Large intestine (tissue), 12 donors: ENCODE measurements at places on chromosomes 4 and X.

DNA sequence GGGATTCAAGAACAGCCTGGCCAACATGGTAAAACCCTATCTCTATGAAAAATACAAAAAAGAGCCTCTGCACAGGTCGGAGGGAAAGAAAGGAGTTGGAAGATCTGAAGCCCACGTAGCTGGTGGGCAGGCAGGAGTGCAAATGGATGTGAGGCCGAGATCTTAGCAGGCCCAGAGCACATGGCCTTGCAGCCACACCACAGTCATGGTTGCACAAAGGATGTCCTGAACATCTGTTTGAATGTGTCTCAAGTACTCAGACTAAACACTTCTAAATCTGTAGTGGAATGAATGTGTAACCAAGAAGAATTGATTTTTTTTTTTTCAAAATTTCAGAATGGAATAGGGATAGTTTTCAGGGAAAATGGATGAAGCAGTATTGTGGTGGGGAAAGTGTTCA lies 10.8 kb downstream of the CA5B start:
- no peak for DNase-seq

- no peak for DNase-seq
Observed at GRCh38 chr4:158238575-158238974, 28.3 kb downstream of the TMEM144 start.

- no peak for DNase-seq
Observed at GRCh38 chr4:39908284-39908683, 69.4 kb downstream of the PDS5A start.

DNA sequence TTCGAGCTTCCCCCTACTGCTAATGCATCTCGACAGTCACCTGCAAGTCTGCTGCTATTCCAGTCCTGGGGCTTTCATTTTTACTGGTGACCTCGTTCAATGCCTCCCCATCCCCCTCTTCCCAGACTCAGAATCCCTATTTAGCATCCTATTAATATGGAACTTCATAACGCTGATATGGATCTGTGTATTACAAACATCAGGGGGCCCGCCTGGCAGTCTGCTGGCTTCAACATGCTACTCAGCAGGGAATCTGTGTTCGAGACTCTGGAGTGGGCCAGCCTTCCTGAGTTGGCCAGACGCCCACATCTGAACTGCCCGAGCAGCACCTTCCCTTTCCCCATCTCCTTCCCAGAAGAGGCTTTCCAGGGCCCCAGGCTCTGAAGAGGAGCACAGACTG lies 173.9 kb upstream of the PPARGC1A start:
- DNase-seq, result no peak
